Stimulated activated CD8-positive, alpha-beta memory T cell treated with anti-CD3 and anti-CD28 coated beads, Interleukin-15, amount 100 ng/mL, for 4 hours (primary cell): ENCODE measurements at places on chromosomes 1 and 21.

GRCh38 chr21:33940881-33941245 is 25.3 kb upstream of the ATP5PO start:
- DNase-seq = no peak

DNA sequence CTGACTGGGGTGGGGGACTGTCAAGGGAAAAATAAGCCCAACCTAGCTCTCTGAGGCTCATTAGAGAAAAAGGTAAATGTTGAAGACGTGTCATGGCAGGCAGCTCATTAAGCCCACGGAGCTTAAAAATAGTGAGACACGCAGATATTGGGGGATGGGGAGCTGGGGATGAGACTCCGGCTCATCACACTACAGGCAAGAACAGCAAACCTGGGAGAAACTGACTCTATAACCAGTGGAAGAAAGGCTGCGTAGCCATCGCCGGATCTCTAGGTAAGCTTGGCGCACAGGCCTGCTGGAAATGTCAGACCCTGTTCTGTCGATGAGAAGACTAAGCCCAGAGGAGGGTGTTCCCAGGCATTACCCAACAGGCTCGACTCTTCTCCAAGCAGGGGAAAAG is 78.0 kb downstream of the SYT2 start:
- DNase-seq = no peak

DNA sequence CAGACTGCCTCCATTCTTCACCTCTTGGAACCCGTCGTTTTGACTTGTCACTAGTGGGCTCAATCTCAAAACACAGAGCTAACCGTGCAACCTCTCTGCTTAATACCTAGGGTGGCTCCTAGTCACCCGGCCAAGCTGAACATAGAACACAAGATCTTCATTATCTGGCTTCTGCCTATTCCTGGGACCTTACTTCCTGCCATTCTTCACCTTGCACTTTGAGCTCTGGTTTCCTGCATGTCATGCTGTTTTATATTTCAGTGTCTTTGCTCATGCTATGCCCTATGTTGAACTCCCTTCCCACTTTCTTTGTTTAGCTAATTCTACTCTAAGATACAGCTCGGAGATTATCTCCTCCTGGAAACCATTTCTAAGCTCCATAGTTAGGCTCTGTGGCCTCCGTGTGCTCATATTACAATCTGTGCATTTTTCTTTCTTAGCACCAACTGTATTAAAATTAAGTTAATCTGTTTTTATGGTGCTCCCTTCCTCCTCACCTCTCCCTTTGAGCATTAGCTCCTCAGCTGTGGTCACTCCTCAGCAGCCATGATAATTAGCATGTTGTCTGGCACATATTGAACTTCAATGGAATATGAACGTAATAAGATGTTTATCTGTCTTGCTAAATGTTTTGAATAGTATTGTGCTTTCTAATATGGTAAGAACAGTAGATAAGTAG is 13.1 kb downstream of the GPSM2 start:
- DNase-seq = no peak

GRCh38 chr1:40045182-40045581 is 4.7 kb downstream of the CAP1 start:
- no peak for DNase-seq
